ENCODE measurements at places on chromosomes 3 and 15.

DNA sequence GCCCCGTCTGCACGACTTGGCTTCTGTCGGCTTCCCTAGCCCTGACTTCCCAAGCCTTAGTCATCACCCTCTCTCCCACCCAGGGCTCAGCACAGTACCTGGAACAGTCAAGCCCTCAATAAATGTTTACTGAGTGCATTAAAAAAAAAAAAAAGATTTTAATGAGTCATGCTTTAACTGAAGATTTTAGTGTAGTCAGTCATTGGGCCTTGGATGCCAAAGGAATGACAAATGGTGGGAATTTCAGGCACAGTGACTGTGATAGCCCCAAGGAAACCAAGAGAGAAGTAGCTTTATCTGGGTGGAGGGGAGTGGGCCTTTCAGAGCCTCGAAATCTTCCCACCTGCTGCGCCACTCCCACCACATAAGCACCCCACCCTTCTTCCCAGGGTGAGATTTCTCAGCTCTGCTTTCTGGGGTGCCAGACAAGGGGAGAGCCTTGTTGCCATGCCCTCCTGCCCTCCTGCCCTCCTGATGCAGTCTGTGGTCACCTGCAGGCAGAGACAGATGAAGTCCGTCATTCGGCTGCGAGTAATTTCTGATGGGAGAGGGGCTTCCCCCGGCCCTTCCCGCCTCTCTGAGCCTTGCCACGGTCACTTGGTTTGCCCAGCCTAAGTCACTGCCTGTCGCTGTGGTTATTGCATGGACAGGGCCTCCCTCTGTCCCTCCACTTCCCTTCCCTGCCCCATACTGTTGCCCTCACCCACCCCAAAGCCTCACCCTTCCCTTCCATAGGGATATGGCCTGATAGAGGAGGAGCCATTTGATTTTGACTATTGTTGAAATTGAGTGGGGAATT, 41.8 kb downstream of the SMAD3 start:
- DNase-seq = no peak

- no peak for DNase-seq
Measured at GRCh38 chr3:124924741-124925140, 9.8 kb downstream of the MUC13 start.

GRCh38 chr3:169764312-169764881, 463 bp downstream of the TERC start:
- peak; percentile 82 for DNase-seq

GRCh38 chr3:158094235-158095110, 11.7 kb downstream of the SHOX2 start:
- peak; percentile 60 for DNase-seq

GRCh38 chr3:39065197-39065596, 13.4 kb downstream of the WDR48 start:
- DNase-seq = peak; percentile 15

DNA sequence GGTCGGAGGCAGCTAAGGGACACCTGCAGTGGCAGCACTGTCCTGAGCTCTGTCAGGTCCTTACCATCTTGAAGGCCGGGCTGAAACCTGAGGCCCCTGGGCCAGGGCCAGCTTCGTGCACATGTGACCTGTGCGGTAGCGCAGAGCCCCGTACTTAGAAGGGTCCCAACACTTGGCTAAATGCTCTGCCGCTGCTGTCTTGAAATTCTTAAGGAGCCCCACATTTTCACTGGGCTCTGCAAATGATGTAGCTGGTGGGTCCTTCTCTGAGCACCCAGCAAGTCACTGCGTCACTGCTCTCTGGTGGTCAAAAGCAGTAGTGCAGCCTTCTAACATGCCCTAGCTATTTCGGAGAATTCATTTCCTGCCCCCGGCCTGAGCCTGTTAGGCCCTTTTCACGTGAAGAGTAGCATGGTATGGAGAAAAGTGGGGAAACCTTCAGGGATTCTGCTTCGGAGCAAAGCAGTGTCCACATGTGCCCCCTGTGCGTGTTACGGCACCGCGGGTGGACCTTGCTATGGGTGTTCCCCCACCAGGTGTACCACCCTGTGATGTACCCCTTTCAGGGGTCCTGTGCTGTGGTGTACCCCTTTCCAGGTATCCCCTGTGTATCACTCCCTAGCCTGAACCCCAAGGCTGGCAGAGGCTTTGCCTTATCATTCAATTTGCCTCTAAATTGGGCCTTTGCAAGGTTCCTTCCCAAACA, 79.7 kb downstream of the TMEM266 start:
- peak; percentile 65 for DNase-seq

GRCh38 chr3:143597774-143598652, 250.3 kb downstream of the SLC9A9 start:
- DNase-seq = no peak

DNA sequence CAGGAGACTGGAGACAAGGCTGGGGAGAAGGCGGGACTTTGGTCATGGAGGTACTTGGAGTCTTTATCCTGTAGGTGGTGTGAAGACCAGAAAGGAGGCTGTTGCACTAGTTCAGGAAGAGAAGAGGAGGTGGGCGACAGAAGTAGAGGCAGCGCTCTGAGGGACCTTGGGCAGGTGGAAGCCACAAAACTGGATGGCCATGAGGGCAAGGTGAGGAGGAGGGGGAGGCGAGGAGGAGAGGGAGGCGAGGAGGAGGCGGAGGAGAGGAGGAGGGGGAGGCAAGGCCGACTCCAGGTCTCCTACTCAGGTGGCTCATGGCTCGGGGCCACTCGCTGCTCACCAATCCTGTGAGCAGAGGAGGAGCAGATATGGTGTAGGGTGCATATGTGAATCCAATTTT, 125.6 kb downstream of the RPLP1 start:
- no peak for DNase-seq

DNA sequence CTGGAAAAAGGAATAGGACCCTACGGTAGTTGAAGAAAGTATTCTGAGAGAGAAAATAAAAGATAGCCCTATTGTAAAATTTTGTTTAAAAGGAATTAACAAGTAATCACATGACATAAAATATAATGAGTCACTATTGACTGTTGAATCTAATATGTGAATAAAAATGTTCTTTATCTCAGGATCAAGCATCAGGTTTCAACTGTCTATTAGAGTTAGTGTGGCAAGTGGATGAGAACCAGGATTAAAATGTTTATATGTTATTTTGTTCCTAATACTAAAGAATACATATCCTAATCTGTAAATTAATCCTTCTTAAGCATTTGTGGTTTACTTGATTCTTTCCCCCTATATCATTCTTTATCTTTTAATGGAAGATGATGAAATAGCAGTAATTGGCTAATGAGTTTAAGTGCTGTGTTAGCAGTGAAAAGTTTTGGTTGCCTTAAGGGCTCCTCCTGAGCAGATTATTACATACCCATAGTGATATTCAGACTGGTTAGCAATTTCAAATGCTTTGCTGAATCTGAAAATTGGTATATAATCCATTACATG, 101.8 kb upstream of the BCHE start:
- no peak for DNase-seq

- DNase-seq = no peak
Measured at GRCh38 chr15:96838081-96838480, 507.6 kb downstream of the NR2F2 start.

DNA sequence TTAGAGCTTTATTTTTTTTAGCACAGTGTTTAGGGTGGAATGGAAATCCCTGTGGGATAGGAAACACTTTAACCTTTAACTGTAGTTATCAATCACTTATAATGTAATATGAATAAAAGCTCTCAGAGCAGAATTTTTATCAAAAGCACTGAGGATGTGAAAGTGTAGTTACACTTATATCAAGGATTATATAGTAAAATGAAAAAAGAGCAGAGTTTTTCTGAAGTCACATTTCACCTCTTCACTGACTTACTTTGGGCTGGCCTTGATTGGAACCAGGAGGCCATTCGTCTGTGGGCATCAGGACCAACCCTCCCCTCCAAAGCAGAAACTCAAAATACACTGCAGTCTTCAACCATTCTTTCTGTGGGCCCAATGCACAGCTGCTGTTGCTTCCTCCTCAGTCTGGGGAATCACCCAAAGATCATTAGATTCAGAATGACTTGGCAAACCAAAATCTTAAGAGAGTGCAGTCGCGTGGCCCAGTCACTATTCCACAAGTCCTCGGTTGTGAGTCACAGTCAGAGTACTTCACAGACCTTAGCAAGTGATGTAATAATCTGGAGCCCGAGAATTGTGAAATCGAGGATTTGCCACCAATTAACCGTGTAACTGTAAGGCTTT, 132.6 kb upstream of the COL8A1 start:
- DNase-seq = peak; percentile 68

GRCh38 chr3:66609660-66610561, 109.1 kb upstream of the LRIG1 start:
- no peak for DNase-seq

GRCh38 chr3:18177271-18177670, 247.9 kb downstream of the SATB1 start:
- DNase-seq = no peak

- no peak for DNase-seq
Measured at GRCh38 chr3:152219216-152219615, 49.5 kb upstream of the MBNL1 start.

GRCh38 chr3:178318340-178318739, 217.9 kb upstream of the KCNMB2 start:
- DNase-seq = no peak

DNA sequence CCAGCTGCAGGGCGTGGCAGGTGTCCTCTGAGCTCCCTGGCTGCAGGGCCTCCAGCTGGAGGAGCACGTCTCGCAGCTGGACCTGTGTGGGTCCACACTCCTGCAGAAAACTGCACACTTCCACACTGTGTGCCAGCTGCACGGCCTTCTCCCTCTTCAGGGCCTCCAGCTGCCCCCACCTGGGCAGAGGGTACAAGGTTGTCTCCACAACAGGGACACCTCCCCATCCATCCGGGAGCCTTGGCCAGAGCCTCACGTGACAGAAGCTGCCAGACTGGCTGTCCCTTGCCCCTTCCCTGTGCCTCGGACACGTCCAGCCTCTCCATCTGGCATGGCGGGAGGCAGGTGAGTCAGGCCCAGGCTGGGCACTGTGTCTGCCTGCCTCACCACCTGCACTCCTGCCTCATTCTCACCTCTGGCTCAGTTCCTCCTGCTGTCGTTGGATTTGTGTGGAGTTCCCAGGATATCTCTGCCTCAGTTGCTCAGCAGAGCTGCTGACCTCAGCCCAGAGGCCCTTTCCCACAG, 14.5 kb downstream of the SPTBN5 start:
- DNase-seq = no peak

- DNase-seq = no peak
Measured at GRCh38 chr3:100682056-100682853, 27.0 kb upstream of the TFG start.

- no peak for DNase-seq
Measured at GRCh38 chr3:25171897-25172296, 256.2 kb upstream of the RARB start.

GRCh38 chr3:27670619-27671018, 51.5 kb downstream of the EOMES start:
- no peak for DNase-seq

GRCh38 chr3:152583963-152584362, 251.0 kb upstream of the P2RY1 start:
- no peak for DNase-seq

DNA sequence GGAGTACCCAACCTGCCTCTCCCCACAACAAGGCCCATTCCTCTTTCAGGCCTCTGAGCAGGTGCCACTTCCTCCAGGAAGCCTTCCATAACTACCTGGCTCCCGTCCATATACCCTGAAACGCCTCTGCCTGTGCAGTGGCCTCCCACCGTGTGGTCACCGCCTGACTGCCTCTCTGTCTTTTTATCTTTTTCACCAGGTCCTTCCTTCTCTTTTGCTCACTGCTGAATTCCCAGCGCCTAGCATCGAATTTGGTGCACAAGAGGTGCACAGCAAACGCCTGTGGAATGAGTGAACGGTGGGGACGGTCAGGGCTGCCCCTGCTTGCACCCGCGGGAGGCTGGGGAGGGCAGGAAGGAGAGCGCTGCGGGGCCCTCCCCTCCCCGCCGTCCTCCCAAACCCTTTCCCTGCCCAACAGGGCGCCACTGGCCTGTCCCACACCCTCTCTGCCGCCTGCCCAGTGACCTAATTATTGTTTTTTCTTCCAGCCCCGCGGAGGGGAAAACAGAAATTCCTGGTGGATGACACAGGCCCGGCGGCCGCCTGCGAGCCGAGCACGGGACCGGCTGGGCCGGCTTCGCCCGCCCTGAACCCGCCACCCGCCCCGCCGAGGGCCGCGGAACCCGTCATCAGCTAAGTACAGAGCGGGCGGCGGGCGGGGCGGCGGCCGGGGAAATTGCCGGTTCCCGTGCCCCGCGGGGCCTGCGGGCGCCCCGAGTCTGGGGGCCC, 140.1 kb downstream of the SMAD6 start:
- no peak for DNase-seq

GRCh38 chr3:16299746-16300145, 34.7 kb downstream of the OXNAD1 start:
- no peak for DNase-seq

- no peak for DNase-seq
Measured at GRCh38 chr15:66947471-66947870, 117.9 kb upstream of the SMAD3 start.

- DNase-seq = no peak
Measured at GRCh38 chr3:137807998-137808397, 43.9 kb downstream of the SOX14 start.

DNA sequence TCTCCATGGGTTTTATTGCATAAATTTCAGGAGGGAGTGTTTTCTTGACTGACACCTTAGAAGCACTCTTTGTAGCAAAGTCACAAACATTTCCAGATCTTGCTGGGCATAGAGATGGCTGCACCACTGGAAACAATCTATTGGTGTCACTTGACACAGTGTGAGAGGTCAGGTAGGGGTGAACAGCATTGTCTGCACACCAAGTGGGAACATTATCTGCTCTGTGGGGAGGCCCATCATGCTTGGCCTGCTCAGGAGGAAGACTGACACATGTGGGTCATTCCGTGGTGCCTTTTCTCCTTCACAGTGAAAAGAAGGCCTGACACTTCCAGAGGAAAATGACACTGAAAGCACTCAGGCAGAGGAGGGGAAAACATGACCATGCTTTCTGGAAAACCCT, 149.9 kb upstream of the GALNT15 start:
- no peak for DNase-seq

DNA sequence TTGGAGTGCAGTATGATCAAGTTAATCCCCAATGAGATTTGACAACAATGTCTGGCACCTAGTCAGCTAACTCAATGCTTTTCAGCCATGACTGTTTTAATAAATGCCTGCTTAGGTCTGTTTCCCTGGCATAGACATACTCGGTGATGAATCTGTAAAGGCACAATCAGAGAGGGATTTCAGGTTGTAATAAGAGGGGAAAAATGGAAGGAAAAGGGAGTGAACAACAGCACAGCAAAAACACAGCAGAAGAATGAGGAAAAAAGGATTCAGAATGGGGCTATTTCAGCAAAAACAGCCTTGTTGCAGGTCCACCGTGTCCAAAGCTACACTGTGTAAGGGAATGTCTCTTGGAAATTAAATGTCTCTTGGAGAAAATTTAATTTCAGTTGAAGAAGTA, 19.3 kb upstream of the CHD2 start:
- DNase-seq = no peak

GRCh38 chr15:99412082-99412481, 153.7 kb upstream of the MEF2A start:
- no peak for DNase-seq

Measured in GM06990 (cell line).